Stimulated activated CD4-positive, alpha-beta T cell treated with anti-CD3 and anti-CD28 coated beads, Interleukin-1b, Interleukin-23, amount 100 ng/mL, for 1 hour (primary cell): ENCODE measurements at places on chromosomes 2 and 18.

- DNase-seq, result no peak
These were observed 37.6 kb upstream of the PAX3 start for GRCh38 chr2:222336442-222336841.

DNA sequence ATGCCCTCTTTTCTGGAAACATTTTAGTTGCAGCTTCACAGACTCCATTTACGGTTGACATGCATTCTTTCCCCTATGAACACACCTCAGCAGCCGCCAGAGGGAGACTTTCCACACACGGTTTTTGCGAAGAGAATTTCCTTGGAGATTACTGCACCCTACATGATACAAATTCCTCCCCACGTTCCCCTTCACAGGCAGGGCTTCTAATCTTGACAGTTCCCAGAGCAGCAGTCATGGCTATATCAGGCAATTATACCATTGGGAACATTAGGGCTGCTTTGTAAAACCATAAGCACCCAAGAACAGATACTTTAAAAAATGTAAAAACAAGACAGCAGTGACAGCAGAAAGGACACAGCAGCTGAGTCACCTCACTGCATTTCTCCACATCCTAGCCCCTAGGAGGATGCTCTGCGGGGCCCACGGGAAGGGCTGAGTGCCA is 253.8 kb downstream of the TGIF1 start:
- peak; percentile 1 for DNase-seq

DNA sequence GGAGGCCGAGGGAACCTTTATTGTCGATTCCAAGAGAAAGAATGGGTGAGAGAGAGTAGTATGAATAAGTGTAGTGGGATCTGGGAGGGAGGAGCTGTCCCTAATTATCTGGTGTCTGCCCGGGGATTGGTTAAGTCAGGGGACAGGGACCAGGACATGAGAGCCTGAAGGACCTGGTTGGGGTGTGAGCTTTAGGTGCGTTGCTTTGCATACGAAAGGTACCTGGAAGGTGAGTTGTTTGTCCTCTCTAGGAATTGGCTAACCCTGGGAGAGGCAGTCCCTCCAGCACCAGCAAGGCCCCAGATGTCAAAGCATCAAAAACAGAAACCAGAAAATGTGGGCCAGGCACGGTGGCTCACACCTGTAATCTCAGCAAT is 48.1 kb upstream of the RPL31 start:
- no peak for DNase-seq

- no peak for DNase-seq
These were observed 630 bp downstream of the PPM1G start for GRCh38 chr2:27408601-27409320.

DNA sequence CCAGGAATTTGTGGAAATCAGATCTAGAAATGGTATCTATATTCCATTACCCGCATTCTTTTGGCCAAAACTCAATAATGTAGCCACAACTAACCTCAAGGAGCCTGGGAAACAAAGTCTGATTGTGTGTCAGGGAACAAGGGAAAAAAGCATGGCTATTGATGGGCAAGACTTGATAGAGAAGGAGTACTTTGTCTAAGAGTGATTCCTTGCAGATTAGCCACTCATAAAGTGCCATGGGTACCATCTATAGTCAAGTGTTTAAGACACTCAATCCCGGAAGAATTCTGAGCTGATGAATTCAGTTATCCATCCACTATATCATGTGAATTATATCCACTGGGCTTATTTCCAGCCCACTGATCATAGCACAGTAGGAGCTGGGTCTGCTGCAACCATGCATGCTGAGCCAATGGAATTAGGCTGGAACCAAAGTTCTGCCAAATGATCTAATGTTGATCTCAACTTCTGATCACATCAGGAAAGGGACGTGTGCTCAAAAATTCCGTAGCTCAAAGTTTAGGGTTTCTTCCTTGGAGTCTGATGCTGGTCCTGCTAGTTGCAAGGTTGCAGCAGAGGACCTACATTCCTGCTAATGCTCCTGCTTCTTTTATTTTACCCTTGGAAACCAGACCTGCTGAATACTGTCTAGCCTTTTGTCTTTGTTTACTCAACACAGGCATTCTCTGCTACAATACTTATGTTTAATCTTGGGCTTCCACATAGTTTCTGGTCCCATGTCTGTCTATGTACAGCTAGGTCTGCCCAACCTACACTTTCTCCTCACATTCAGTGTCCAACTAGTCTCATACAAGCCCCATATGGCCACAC is 629.7 kb downstream of the IRS1 start:
- DNase-seq, result no peak

- DNase-seq, result no peak
These were observed 401.0 kb downstream of the IRS1 start for GRCh38 chr2:226398580-226398979.

- no peak for DNase-seq
These were observed 132.9 kb upstream of the SH3BP4 start for GRCh38 chr2:234818937-234819336.

DNA sequence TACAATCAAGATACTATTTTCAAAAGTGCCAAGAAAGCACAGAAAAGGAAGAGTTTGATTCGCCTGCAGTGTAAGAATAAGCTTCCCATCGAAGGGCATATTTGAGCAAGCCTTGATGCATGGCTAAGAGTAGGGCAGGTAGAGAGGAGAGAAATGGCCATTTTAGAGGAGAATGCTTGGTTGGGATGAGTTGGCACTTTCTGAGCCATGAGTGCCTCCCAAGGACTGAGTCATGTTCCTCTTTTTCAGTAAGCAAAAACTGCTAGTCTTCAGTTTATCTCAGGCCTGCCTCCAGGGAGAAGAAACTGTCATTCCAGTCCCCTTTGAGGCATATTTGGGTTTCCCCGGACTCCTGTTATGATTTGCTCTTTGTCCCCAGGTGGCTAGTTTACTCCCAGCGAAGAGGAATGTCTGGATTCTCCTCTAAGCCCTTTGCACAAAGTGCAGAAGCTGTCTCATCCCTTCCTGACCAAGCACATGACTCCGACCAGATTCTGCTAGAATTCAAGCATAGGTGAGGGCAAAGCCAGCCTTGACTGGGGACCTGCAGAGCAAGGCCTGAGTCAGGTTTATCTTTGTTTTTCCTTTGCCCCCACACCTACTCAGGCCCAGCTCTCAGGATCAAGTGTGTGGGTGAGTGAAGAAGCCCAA is 115.2 kb downstream of the TTC32 start:
- no peak for DNase-seq
